ENCODE measurements at places on chromosomes 16 and 17.

DNA sequence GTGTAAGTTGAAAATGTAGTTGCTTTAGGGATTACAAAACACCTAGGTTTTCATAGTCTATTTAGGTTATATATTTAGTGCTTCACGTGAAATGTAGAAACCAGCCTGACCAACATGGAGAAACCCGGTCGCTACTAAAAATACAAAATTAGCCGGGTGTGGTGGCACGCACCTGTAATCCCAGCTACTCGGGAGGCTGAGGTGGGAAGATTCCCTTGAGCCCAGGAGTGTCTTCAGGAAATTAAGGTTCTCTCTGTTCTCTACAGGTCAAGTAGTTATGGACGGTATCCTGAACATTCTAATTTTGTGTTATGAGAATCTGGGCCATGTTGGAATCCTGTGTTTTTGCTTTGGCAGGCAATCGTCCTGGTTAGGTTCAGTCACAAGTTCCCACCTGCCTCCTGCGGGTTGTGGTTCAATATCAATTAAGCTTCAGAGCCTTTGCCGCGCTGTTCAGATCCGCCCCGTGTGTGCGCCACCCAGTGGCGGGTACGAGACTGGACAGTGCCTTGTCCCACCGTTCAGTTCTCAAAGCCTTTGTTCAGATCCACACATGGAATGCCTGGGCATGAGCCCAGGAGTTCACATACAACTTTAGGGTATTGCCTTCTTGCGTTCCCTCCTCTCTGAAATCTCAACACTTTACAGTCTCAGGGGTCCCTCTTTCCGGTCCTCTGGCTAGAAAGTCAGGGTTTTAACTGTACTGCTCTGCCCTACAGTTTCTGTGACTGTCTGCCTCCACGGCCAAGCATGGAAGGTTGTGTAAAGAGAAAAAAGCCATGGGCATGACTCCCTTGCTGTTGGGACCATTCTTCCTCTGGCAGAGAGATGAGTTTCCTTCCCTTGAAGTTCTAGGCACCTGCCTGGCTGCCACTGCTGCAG is 41.7 kb downstream of the HEATR6 start:
- peak; percentile 75 for DNase-seq

GRCh38 chr16:89268987-89269735 is 51.7 kb downstream of the ZNF778 start:
- DNase-seq, result no peak

DNA sequence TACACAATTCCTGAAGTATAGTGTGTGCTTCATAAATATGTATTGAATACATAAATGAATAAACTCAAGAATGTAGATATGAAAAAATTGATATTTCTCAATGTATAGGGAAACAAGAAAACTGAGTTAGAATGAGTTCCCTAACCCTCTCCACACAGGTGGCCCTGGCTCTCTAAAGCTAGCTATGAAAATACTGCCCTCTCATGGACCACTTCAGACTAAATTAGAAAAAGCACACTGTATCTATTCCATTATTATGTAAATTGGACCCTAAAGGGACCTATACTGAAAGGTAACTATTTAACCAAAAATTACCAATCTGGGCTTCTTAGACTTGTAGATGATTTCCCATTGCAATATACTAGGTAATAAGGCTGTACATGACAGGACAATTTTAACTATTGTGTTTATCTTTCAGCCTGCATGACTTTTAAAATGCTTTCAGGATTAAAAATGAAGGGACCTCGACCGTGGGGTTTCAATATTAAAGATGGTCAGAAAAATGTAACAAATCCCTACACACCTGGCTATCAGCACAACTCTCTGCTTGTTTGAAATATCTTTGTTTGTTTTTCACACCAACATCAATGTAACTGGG is 672.5 kb upstream of the KIF2B start:
- no peak for DNase-seq

- DNase-seq, result no peak
These were observed 3.0 kb upstream of the ITPRIPL2 start for GRCh38 chr16:19110537-19111360.

DNA sequence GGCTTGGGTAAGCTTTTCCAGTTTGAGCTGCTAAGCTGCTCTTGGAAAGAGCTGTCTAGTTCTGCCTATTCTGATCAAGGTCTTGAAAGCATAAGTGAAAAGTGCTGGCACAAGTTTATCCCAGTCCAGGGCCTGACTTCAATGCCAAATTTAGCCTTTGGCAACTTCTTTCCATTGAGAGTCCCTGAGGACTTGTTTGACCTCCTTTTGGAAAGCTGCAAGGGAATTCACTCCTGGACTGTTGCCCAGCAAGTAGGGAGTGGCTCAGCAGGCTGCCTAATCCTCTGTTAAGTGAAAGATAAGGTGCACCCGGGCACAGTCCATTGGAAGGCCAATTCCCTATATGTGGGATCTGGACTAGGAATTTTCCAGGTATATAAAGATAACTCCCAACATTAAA is 16.0 kb upstream of the TANC2 start:
- no peak for DNase-seq

DNA sequence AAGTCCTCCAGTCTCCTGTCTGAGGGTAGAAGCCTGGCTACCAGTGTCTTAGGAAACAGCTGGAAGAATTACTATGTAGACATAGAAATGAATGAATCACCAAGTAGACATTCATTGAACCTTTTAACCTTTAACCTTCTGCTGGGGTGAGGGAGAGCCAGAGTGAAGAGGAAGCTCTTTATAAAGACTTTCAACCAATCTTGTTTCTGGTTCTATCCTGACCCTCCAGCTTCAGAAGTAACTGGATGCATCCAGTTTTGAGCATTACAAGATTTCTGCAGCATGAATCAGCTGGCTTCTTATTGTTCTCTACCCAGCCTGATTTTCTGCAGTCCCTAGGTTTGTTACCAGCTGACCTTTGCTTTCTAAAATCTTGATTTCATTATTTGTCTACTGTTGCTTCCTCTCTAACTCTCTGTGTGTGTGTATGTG is 8.5 kb downstream of the TEKT1 start:
- no peak for DNase-seq

- DNase-seq, result no peak
These were observed 4.1 kb downstream of the ASIC2 start for GRCh38 chr17:33288954-33289353.

DNA sequence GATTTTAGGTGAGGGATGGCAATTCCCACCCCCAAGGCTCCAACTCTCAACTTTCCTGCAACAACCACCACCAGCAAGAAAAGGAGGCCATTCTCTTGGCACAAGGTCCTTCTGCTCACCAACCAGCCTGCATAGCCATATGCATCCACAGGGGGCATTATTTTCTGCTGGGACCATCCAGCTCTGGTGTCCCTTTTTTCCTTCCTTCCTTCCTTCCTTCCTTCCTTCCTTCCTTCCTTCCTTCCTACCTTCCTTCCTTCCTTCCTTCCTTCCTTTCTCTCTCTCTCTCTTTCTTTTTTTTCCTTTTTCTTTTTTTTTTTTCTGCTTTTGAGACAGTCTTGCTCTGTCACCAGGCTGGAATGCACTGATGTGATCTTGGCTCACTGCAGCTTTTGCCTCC is 21.1 kb upstream of the COX10 start:
- DNase-seq, result no peak

DNA sequence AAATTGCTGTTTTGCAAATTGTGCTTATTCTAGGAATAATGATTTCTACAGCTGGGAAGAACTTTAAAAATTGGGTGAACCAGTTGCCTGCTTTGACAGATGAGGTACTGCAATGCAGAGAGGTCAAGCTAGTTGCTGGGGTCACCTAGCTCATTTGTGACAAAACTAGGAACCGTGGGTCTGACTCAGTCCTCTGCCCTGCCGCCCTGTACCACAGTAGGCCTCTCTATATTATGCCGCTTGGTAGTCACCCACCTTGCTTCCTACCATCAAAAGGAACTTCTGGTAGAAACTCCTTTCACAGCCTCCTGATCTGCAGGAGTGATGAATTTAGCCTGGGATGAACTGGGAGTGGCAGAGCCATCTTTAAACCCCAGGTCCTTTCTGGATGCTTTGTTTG is 105.7 kb downstream of the PITPNC1 start:
- DNase-seq, result no peak

GRCh38 chr17:78853926-78854394 is 13.3 kb upstream of the USP36 start:
- no peak for DNase-seq

DNA sequence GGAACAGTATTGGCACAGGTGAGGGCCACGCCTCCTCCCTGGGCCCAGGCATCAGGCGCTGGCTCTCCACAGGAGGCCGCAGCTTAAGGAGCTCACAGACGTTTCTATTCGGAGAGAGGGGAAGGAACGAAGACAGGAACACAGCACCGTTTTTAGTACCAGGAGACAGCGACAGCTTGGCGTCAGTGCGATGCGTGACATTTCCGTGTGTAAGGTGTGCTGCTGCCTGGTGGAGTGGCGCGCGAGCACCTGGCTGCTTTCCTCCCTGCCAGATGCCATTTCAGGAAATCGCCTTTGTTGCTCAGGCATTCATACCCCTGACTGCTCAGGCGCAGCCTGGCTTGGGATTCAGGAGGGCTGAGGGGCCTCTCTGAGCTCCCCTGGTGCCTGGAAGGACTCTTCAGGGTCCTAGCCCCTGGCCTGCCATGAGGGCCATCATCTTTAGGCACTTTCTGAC is 367.5 kb downstream of the CPPED1 start:
- no peak for DNase-seq

DNA sequence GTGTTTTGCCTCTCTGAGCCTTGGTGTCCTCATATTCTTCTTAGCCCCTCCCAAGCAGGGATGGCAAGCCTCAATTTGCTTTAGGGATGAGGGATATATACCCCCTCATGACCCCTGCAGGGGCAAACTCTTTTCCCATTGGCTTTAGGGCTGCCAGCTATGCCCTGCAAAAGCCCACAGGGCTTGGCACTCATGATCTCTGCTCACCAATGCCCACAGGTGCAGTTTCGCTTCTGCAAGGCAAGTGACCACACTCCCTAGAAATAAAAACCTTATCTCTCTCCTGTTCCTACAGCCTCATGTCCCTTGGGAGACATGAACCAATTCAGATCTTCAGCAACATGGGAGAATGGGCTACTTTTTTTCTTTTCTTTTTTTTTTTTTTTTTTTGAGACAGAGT is 8.8 kb downstream of the BEAN1 start:
- no peak for DNase-seq

- DNase-seq, result peak; percentile 83
These were observed 14.4 kb downstream of the GUCY2D start for GRCh38 chr17:8016632-8017424.

GRCh38 chr17:7650509-7651096 is at the start of gene ATP1B2:
Gene ATP1B2 (plus strand): TSS chr17:7650926. CDS start chr17:7651519, 593 bp downstream.
- DNase-seq, result peak; percentile 84
